Right atrium auricular region (tissue), 2 donors: ENCODE measurements at places on chromosomes 13 and 19.

GRCh38 chr19:23470873-23471545 is 75.7 kb upstream of the ZNF91 start:
- DNase-seq = no peak

- peak; percentile 93 for DNase-seq
Measured at GRCh38 chr19:56671613-56671994, at the start of gene ZNF835. Gene ZNF835, minus strand, starts transcription at chr19:56671757. Its CDS starts 6,559 bp downstream, at chr19:56665198.

- DNase-seq = no peak
Measured at GRCh38 chr13:111304603-111305289, 15.7 kb upstream of the TEX29 start.

- DNase-seq = no peak
Measured at GRCh38 chr13:52067237-52067636, 42.7 kb downstream of the UTP14C start.

DNA sequence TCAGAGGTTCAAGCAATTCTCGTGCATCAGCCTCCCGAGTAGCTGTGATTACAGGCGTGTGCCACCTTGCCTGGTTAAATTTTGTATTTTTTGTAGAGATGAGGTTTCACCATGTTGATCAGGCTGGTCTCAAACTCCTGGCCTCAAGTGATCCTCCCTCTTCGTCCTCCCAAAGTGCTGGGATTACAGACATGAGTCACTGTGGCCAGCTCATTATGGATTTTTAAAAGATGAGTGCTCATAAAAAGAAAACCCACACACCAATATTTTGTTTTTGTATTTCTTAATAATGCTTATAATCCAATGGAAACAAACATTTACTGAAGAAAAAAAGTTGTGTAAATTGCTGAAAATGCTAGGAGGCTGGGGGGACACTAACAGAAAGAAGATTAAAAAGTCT is 5.0 kb upstream of the MICU2 start:
- no peak for DNase-seq

- no peak for DNase-seq
Measured at GRCh38 chr19:5156231-5156986, 184.2 kb downstream of the PTPRS start.

- DNase-seq = no peak
Measured at GRCh38 chr13:31950111-31950815, 81.3 kb upstream of the FRY start.

DNA sequence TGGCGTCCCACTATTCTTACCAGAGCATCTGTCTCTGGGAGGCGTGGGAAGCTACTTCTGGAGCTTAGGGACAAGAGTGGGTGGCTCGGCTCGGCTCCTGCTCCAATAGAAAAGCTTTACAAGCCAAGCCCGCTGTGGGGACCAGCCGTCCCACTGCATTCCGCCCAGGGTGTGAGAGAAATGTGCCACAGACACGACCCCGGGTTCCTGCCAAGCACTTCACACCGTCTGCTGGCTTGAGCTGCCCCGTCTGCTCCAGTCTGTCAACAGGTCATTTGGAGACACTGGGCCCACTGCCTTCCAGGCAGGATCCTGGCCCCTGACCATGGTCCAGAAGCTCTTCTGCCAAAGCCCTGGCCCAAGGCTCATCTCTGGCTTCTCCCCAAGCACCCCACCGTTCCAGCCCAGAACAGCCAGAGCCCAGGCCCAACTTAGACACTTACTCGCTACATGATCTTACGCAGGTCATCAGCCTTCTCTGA is 6.5 kb upstream of the FKRP start:
- peak; percentile 85 for DNase-seq

GRCh38 chr13:112890316-112891145 is 78.5 kb upstream of the MCF2L start:
- DNase-seq = no peak

DNA sequence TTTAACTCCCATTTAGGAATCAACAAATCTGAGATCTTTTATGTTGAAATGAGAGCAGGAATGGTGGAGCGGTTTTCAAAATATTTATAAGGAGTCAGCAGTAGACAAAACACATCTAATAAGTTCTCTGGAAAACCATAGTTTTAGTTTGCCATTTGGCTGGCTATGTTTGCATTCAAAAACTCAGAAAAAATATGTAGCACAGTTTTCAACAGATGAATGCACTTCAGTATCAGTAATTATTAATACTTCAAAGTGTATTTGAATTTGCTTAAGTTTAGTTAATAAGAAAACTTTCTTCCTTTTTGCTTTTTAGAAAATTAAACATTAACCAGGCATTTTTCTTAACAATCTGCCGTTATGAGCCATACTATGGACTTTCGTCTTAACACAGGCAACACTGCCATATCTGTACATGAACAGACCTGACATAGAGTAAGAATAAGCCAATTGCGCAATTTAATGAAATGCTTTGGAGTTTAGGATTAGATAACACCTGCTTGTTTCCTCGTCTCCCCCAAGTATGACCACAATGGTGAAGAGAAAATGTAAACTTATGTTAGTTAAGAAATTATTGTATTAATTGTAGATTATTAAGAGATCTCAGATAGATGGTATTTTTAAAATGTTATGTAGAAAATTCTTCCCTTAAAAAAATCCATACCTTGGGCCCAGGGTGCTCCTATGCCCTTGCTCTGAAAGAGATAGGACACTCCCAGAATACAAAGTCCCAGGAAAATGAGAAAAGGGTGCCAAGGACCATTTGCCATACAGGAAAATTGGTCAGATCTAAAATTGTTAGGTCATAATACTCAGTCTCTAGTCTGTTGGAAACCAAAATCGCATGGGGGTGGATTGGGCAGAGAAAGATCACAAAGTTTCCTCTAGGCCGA is 552.3 kb upstream of the ARGLU1 start:
- DNase-seq = no peak

GRCh38 chr13:106033659-106034058 is 501.8 kb downstream of the EFNB2 start:
- DNase-seq = no peak

DNA sequence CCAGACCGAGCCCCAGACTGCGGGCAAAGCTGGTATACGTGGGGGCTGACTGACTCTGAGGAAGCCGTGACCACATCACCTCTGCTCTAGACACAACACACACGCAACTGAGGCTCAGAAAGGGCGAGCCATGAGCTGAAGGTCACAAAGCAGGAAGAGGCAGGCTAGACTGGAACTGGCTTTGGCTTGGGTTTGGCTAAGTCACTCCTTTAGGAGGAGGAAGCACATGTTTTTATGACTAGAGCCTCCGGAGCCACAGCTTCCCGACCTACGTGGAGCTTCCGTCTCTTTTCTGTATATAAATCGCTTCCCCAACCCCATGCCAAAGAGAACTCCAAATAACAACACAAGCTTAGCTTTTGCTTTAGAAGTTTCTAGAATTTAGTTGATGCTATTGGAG is 48.0 kb downstream of the RFX2 start:
- DNase-seq = peak; percentile 88

GRCh38 chr13:83633746-83634145 is 248.5 kb downstream of the SLITRK1 start:
- DNase-seq = no peak

- no peak for DNase-seq
Measured at GRCh38 chr13:64052521-64052920, 2636.9 kb upstream of the PCDH20 start.

GRCh38 chr13:90201676-90202460 is 1145.6 kb upstream of the MIR17HG start:
- DNase-seq = no peak

GRCh38 chr13:112845511-112846144 is 123.4 kb upstream of the MCF2L start:
- no peak for DNase-seq

DNA sequence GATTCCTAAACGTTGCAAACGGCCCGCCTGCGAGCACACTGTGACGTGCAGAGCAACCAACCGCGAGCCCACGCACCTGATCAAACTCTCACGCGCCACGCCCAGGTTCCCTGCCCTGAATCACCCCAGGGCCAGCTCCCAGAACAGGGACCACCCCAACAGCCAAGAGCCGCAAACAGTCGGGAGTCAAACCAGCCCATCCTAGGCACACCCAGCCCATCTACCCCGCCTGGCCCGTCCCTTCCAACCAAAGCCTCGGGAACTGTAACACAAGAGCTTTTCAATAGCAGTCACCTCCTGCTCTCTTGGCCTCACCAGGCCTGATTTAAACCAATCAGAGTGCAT is 8.9 kb downstream of the PIP5K1C start:
- DNase-seq = no peak

DNA sequence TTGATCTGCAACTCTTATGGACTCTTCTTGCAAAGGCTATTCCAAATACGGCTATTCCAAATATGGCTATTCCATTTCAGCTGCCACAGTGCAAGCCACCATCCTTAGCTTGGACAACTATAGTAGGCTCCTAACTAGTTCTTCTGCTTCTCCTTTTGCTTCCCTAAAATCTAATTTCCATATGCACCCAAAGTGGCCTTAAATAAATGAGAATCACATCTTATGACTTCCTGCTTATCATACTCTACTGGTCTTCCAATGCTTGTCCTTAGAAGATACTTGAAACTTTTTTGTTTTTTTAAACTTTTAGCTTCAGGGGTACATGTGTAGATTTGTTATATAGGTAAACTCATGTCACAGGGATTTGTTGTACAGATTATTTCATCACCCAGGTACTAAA is 4.9 kb downstream of the UCHL3 start:
- no peak for DNase-seq

DNA sequence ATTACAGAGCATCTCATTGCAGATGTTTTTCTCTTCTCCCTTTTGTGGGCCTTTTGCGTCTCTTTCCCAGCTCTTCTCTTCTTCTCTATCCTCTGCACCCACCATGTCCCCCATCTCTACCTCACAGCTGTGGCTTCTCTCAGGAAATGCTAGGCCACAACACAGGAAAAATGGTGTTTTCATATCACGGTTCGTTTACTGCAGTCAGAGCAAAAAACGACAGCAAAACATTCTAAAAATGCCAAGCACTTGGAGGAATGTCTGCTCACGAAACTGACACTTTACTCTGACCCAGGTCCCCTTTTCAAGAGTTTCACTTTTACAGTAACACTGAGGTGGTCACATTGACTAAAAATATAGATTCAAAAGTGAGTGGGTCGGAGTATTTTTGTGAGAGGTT is 152.2 kb downstream of the DCT start:
- DNase-seq = no peak
